ENCODE measurements at places on chromosomes 4 and X.

GRCh38 chr4:140472156-140472555 lies 25.9 kb downstream of the MGAT4D start:
- DNase-seq: no peak
- H3K27me3 ChIP-seq: no peaks in the 10 kb centered on the region
- H3K36me3 ChIP-seq: no peaks in the 10 kb centered on the region
- no peak overlapping the region for H3K27ac ChIP-seq
- H3K4me3 ChIP-seq: no peak overlapping the region

- no peaks in the 10 kb centered on the region for H3K4me1 ChIP-seq
- H3K27ac ChIP-seq: no peak overlapping the region
- H3K27me3 ChIP-seq: no peaks in the 10 kb centered on the region
- no peaks in the 10 kb centered on the region for H3K36me3 ChIP-seq
- H3K4me3 ChIP-seq: no peak overlapping the region
- no peak for DNase-seq
Observed at GRCh38 chr4:186832906-186833305, 109.2 kb upstream of the FAT1 start.

DNA sequence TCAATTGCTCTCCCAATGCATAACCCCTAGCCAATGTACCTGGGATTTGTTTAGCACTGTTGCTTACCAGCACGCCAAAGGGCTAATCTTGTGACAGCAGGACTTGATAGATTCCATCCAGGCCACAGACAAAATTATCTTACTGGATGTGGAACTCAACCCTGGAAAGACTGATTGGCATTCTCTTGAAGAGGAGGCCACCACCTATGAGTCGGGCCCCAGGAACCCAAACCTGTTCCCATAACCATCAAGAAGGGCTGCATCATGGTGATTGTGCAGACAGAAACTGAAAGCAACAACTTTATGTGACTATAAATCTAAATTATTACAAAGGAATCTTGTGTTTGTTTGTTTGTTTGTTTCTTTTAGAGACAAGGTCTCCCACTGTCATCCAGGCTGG lies 19.9 kb upstream of the TMEM255A start:
- H3K27ac ChIP-seq: no peak overlapping the region
- H3K4me1 ChIP-seq: no peaks in the 10 kb centered on the region
- H3K27me3 ChIP-seq: no peaks in the 10 kb centered on the region
- no peaks in the 10 kb centered on the region for H3K36me3 ChIP-seq

DNA sequence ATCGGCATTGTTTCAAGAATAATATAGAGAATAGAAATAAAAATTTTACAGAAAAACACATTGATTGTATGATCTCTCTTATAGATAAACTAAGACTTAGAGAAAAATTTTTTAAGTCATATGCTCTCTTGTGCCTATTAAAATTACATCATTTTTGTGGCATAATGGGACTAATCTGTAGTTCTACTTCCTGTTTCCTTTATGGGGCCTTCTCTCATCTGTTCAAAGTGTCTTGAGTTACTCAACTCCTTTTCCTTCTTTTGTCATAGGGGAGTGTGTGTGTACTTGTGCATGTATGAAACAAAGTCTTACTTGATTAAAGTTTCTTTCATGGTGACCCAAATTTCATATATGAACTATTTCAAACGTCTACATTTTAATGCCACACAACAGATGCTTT lies 1448.9 kb upstream of the TENM3 start:
- H3K36me3 ChIP-seq: no peaks in the 10 kb centered on the region
- no peaks in the 10 kb centered on the region for H3K4me1 ChIP-seq
- no peak overlapping the region for H3K4me3 ChIP-seq
- no peak overlapping the region for H3K27ac ChIP-seq

- H3K4me3 ChIP-seq: no peak overlapping the region
- DNase-seq: no peak
- no peak overlapping the region for H3K27ac ChIP-seq
- H3K36me3 ChIP-seq: no peaks in the 10 kb centered on the region
- no peaks in the 10 kb centered on the region for H3K4me1 ChIP-seq
- no peaks in the 10 kb centered on the region for H3K27me3 ChIP-seq
Observed at GRCh38 chrX:129093706-129094105, 429.6 kb downstream of the SMARCA1 start.

GRCh38 chr4:188780028-188780427 lies 640.8 kb downstream of the TRIML1 start:
- DNase-seq: no peak
- no peak overlapping the region for H3K27ac ChIP-seq
- no peak overlapping the region for H3K4me3 ChIP-seq

- no peaks in the 10 kb centered on the region for H3K36me3 ChIP-seq
- no peaks in the 10 kb centered on the region for H3K4me1 ChIP-seq
- no peak for DNase-seq
Observed at GRCh38 chr4:182937268-182938204, 20.4 kb upstream of the DCTD start.

All from PC-3 (cell line).